ENCODE measurements at places on chromosomes 7 and 10. TPM values are rescaled to one million over a fixed set of nuclear protein-coding genes. Genes with fewer than 3 reads are reported as not detected.

Gene SPAM1
- not detected for total RNA-seq

Gene GLCCI1
- total RNA-seq = 2.1 TPM

Gene DPY19L1
- total RNA-seq = 13.4 TPM

Gene ELAPOR2
- total RNA-seq = 13.3 TPM

Gene GGCT
- 57.9 TPM for total RNA-seq

Gene SFRP4
- 0.26 TPM for total RNA-seq

Gene CFAP43
- 0.26 TPM for total RNA-seq

Gene NSUN5
- total RNA-seq = 39.3 TPM

Gene EN2
- total RNA-seq = not detected
